ENCODE measurements at places on chromosomes 13 and 19.

GRCh38 chr13:91567485-91568207 is 169.2 kb downstream of the GPC5 start:
- peak; percentile 76 for DNase-seq

GRCh38 chr13:67147342-67148133 is 82.6 kb downstream of the PCDH9 start:
- peak; percentile 65 for DNase-seq

GRCh38 chr19:13881692-13882418 is 4.9 kb downstream of the NANOS3 start:
- DNase-seq, result peak; percentile 34

- no peak for DNase-seq
These were observed 24.5 kb downstream of the ZBTB7A start for GRCh38 chr19:4042064-4042730.

GRCh38 chr19:8367327-8368001 is 3.5 kb downstream of the ANGPTL4 start:
- DNase-seq, result peak; percentile 99

GRCh38 chr19:49749055-49749716 is 13.9 kb downstream of the TSKS start:
- peak; percentile 35 for DNase-seq

DNA sequence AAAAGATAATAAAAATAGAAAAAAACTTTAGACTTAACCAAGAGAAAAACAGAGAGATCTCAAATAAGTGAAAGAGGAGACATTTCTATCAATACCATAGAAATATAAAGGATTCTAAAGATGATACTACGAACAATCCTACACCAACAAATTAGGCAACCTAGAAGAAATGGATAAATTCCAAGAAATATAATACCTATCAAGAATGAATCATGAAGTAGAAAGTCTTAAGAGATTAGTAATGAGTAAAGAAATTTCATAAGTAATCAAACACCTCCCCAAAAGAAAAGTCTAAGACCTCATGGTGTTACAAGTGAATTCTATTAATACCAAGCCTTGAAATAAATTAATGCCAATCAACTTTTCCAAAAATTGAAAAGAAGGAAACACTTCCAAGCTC is 1584.5 kb upstream of the MIR17HG start:
- no peak for DNase-seq

- no peak for DNase-seq
These were observed 637 bp downstream of the RANBP3 start for GRCh38 chr19:5977222-5977784.

DNA sequence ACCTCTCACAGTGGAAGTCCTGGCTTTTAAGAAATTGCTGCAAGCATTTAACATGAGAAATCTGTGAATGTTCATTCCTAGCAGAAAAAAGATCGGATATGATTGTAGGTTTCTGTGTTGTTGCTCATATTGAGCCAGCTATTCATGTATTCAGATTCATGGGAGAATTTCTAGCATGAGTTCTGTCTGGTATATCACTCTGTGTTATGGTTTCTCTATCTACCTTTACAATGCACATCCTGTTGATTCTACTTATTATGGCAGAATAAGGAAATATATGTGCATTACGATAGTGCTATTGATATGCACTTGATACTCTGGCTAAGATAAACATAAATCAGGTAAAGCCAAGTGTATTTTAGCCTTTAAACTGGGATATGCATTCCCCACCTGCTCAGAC is 138.2 kb downstream of the KCNRG start:
- no peak for DNase-seq

GRCh38 chr13:49258089-49258796 is 10.5 kb downstream of the CDADC1 start:
- DNase-seq, result no peak

- no peak for DNase-seq
These were observed 50.4 kb downstream of the RASA3 start for GRCh38 chr13:114081761-114082681.

DNA sequence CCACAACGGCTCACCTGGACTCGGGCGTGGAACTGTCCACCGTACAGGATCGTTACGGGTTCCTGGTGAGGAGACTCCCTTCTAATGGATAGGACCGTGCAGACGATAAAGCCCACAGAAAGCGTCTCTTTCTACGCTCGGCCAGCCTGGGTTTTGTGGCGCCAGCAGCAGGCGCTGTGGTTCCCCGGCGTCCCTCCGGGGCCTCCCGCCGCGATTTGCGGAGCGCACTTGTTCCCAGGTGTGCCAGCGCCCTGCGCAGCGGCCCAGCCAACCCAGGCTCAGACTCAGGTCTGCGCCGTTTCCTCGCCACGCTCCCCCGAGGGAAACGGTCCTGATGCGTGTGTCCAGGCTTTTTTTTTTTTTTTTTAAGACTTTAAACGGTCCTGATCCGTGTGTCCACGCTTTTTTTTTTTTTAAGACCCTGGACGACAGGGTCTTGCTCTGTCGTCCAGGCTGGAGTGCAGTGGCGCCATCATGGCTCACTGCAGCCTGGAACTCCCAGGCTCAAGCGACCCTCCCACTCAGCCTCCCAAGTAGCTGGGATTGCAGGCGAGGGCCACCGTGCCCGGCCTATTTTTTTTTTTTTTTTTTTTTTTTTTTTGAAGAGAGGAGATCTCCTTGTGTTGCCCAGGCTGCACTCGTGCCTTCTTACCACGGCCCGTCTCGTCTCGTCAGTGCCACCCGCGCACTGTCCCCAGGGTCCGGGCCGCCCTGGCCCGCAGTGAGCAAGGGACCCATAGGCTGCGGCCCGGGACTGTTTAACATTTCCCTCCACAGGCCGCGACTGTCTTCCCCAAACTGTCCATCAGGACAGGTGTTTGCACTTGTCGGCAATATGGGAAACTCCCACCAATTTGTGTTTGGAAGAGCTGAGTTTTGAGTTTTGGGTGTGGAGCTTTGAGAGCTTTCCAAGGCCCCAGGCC is 23.8 kb downstream of the GJA3 start:
- DNase-seq, result no peak

GRCh38 chr13:98476106-98476505 is 100.8 kb downstream of the STK24 start:
- no peak for DNase-seq

DNA sequence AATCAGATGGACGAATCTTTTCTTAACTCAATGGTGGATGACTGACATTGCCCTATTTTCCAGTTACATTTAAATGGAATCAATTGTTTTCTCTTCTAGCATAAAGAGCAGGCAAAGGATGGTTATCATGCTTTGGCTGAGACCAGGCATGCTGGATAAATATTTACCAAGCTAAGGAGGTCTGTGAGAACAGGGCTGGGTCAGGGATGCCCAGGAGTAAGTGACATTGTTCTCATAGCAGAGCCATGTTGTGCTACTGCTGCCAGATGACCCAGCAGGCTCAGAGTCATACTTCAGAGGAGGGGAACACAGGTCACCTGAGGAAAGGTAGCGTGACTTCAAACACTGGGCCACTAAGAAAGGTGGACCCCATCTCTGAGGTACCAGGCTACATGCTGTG is 116.0 kb upstream of the RNF113B start:
- DNase-seq, result no peak

DNA sequence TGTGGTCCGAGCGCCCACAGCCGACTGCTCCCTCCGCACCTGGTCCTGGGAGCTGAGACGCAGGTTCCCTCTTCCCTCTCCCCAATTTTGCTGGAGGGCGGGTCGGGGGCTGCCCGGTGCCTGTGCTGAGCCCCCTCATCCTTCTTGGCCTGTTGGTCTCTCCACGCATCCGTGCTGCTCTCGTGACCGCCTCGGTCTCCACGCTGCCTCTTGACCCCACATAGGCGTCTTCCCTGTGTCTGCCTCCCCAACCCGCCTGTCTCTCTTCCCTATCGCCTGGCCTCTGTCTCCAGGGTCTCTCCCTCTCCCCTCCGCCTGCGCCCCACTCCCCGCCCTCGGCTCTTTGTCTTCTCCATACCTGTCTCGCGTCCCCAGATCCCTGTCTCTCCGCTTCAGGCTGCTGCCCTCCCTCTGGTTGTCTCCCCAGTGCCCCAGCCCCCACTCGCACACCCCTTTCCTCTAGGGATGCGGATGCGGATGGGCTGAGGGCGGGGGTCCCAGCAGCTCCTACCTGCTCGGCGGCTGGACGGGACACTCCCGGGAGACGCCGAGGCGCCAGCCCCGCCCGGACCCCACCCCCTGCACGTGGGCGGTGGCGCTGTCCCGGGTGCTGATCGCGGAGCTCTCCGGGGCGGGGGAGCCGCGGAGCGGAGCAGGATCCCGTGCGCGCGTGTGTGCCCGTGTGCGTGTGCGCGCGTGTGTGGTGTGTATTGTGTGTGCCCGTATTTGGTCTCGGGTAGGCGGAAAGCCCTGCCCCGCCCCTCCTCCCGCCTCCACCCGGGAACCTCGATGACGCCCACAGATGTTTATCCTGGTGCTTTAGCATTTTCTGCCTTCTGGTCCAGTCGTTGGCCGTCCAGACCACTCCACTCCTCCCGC is at the start of gene SYT5:
Gene SYT5 (minus strand): TSS at position 684 of the 879 bp plus-strand sequence. CDS start 1,248 bp downstream, outside the sequence.
- DNase-seq, result no peak

DNA sequence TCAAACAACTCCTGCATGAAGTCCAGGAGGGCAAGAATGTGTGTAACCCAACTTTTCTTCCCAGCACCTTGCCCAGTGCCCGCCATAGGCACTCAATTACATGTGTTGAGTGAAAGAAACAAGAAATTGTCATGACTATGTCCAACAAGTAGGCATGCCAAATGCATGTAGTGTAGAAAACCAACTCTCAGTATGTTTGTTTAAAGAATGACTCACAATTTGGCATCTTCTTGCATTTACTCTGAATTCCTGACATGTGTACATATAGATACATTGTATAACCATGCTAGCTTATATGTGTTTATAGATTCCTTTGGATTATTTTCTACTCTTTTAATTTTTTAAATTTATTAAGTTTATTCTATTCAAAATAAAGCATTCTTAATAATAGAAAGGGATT is 305.0 kb downstream of the EFNB2 start:
- peak; percentile 46 for DNase-seq

- DNase-seq, result no peak
These were observed 101.5 kb upstream of the ZNF492 start for GRCh38 chr19:22532388-22533300.

GRCh38 chr19:47106821-47107201 is 6.8 kb downstream of the ZC3H4 start:
- DNase-seq, result no peak

GRCh38 chr13:95793781-95794180 is 116.8 kb downstream of the DNAJC3 start:
- DNase-seq, result no peak

GRCh38 chr19:17441241-17442021 is 7.0 kb downstream of the TMEM221 start:
- peak; percentile 39 for DNase-seq

DNA sequence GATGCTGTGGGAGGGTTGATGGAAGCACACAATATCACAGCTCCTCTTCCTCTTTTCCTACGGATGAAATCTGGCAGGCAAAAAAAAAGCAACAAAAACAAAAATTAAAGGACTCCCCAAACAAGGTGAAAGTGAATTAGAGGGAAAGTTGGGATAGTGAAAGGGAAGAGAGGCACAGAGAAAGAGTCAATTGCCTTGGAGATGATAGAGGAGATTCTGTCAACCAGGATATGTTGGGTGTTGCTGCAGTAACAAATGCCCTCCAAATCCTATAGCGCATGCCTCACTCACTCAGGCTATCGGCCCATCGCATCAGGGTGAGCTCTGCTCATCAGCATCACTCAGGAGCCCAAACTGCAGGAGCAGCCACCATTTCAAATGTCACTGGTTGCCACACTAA is 119.1 kb downstream of the DLEU7 start:
- no peak for DNase-seq

DNA sequence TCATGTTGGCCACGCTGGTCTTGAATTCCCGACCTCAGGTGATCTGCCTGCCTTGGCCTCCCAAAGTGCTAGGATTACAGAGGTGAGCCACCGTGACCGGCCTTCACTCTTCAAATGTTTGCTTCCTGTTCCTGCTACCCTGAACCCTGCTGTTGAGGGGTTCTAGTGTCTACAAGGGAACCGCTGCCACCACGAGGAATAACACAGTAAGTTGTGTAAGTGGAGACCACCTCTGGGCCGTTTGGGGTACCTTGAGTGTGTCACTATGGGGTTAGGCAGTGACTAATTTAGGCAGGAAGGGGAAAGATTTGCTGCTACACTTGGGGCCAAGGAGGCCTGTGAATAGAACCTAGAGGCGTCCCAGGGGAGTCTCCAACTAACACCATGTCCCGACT is 2.2 kb upstream of the MYADM start:
- peak; percentile 18 for DNase-seq

GRCh38 chr19:46755077-46755852 is 9.0 kb upstream of the STRN4 start:
- DNase-seq, result peak; percentile 44

GRCh38 chr19:56642711-56643459 is at the start of gene SMIM17:
SMIM17 (plus strand) TSS chr19:56643159; CDS start chr19:56645668, 2,509 bp downstream.
- no peak for DNase-seq
